Stimulated activated CD8-positive, alpha-beta memory T cell treated with anti-CD3 and anti-CD28 coated beads, Interleukin-4, amount 100 ng/mL, for 4 hours (primary cell): ENCODE measurements at places on chromosomes 3 and 15.
A peak's percentile ranks its signal among the peaks of the same experiment; 100 is the strongest.

GRCh38 chr15:33636958-33637357, 326.2 kb downstream of the RYR3 start:
- no peak for DNase-seq

DNA sequence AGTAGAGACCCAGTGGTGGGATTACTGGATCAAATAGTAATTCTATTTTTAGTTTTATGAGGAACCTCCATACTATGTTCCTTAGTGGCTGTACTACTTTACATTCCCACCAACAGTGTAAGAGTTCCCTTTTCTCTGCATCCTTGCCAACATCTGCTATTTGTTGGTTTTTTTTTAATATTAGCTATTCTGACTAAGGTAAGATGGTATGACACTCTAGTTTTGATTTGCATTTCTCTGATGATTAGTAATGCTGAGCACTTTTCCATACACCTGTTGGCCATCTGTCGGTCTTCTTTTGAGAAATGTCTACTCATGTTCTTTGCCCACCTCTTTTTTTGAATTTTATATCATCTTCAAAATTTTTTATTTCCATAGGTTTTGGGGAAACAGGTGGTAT, 34.2 kb upstream of the RAP2B start:
- no peak for DNase-seq

DNA sequence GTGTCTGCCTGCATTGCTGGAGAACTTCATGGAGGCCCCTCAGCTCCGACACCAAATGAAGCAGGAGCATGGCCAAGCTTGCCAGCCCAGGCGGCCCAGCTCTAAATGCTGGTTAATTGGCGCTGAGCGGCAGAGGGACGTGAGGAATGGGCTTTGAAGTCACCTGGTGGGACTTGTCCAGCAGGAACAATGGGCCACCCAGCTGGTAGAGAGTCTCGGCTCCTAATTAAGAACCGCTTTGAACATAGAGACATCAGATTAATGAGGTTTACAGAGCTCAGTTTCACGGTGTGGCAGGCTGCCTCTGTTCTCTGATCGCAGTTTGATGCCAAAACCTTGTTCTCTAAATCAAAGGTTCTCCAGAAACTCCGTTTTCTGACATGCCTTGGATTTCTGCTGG, 77.5 kb upstream of the LINGO1 start:
- DNase-seq, result no peak

GRCh38 chr3:102125197-102125993, 276.1 kb downstream of the NFKBIZ start:
- no peak for DNase-seq

DNA sequence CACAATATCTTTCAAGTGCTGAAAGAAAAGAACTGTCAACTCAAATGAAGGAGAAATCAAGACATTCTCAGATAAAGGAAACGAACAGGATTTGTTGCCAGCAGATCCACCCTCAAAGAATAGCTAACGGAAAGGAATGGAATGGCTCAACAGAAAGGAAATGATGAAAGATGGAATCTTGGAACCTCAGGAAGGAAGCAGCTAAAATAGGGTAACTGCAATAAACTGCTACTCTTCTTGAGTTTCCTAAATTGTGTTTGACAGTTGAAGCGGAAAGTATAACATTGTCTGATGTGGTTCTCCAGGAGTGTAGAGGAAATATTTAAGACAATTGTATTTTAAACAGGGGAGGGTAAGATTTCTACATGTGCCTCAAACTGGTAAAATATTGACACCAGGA, 22.0 kb downstream of the PRR23E start:
- DNase-seq, result no peak

- no peak for DNase-seq
Observed at GRCh38 chr15:76234337-76234889, 76.9 kb downstream of the ETFA start.

GRCh38 chr15:37014137-37014536, 86.2 kb downstream of the MEIS2 start:
- DNase-seq, result no peak

DNA sequence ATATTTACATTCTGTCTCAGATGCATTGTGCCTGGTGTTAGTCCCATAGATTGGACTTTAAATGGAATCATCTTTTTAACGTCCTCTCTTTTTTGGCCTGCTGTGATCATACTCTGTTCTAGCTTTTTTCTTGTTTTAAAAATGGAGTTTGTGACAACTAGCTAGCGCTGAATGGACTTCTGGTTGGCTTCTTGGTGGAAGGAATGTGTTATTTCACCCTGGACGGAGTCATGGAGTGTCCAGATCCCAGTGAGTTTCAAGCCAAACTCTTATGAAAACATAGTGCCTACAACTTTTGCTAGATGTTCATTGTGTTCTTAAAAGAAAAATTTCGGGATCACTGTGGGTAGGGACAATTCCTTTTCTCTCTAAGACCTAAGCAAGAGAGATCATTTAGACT, 192.6 kb downstream of the TCF12 start:
- DNase-seq, result no peak

- no peak for DNase-seq
Observed at GRCh38 chr3:138694287-138695007, 85.9 kb downstream of the FAIM start.

GRCh38 chr15:33211176-33211808, 16.8 kb upstream of the FMN1 start:
- no peak for DNase-seq

DNA sequence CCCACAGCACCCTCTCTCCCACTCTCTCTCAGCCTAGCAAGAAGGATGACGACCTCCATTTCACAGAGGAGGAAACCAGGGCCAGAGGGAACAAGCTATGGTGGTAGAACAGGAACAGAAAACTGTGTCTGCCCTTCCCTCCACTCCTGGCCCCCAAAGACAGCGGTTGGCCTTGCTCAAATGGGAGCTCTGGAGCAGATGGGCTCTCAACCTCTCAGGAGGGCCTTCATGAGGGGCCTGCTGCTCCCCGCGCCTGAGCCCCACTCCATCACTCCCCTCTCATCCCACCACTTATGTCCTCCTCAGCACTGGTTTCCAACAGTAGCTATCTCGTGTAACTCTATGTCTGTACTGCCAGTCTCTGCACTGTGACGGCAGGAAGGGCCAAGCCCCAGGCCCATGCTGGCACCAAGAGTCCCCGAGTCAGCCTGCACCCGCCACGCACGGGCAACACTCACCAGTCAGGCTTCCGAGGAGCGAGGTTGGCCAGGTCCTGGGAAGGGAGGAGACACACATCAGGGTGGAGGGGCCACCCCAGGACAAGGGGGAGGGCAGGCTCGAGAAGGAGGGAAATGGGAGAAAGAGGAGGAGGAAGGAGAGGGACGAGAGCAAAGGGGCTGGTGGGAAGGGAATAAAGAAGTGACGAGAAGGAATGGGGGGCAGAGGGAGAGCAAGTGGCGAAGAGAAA, 45.5 kb downstream of the PTH1R start:
- DNase-seq, result no peak

- DNase-seq, result no peak
Observed at GRCh38 chr3:31918179-31919150, 62.6 kb downstream of the OSBPL10 start.

DNA sequence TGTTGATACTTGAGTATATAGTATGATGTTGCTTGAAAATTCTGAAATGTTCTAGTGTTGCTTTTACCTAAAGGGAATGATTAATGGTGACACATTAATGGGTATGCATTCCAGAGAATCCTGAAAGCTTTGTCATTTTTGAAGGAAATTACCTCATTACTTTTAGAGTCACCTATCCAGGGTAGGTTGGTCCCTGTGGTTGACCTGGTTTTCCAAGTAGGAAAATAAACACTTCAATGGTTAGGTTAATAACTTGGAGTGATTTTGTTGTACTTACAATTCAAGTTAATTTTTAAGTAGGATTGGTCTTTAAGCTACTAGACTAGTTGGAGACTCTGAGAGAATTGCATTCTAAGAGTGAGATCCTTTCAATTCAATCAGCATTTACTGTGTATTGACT, 31.0 kb downstream of the MITF start:
- no peak for DNase-seq

GRCh38 chr3:122322095-122323075, 2.7 kb upstream of the CSTA start:
- no peak for DNase-seq

DNA sequence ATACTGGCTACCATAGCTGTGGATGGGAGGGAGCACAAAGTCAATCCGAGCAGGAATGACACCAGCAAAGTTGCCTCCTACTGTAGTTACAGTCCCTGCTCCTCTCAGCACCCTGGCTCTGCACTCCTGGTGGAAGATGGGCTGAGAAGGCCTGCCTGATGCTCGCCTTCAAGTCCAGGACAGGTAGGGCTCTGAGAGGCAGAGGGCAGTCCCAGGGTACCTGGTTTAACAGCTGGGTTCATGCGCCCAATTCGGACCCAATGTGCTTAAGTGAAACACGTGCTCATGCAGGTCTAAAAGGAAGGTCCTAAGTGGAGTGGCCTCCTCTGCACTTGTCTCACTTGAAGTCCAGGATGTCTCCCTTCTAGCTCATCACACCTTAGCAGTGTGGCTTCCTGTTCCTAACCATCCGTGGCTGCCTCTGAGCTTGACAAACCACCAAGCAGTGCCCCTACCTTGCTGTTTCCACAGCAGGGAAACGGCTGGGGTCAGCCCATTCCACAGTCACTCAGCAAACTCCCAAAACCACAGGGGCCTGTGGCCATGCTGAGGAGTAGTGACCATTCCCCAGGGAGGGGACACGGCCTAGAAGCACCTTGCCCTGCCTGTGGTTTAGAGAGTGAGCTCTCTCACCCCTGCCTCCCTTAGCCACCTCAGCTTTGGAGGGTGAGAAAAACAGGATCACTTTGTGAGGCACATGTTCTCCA, 3.9 kb upstream of the MUSTN1 start:
- DNase-seq, result no peak

DNA sequence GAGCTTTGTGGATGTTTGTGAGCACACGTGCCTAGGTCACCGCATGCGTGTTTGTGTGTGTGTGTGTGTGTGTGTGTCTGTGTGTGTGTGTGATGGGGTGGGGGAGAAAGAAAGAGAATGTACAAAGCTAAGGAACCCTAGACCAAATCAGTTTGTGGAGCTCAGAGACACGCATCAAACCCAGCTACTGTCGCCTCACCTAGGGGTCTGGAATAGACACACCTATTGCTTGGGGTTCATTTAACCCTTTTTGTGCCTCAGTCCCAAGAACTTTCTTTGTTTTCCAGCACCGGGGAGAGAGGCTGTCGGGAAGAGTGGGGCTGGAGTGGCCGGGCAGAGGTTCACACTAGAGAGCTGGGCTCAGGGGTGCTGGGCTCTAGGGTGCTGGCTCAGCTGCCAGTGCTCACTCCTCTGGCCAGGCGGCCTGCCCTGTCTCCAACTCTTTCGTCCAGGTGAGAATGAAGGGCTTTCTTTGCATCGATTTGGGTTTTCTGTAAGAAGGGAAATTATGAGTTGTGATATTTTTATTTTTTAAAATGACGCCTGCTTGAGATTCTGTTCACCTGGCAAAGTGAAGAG, 221.6 kb downstream of the MEIS2 start:
- no peak for DNase-seq

DNA sequence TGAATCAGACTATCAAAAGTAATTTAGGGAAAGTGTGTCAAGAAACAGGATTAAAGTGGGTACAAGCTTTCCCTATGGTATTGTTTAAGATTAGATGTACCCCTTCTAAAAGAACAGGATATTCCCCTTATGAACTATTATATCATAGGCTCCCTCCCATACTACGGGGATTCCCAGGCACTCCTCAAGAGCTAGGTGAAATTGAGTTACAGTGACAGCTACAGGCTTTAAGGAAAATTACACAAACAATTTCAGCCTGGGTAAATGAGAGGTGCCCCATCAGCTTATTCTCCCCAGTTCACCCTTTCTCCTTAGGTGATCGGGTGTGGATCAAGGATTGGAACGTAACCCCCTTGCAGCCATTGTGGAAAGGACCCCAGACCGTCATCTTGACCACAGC, 240.8 kb upstream of the CNTN6 start:
- DNase-seq, result no peak

DNA sequence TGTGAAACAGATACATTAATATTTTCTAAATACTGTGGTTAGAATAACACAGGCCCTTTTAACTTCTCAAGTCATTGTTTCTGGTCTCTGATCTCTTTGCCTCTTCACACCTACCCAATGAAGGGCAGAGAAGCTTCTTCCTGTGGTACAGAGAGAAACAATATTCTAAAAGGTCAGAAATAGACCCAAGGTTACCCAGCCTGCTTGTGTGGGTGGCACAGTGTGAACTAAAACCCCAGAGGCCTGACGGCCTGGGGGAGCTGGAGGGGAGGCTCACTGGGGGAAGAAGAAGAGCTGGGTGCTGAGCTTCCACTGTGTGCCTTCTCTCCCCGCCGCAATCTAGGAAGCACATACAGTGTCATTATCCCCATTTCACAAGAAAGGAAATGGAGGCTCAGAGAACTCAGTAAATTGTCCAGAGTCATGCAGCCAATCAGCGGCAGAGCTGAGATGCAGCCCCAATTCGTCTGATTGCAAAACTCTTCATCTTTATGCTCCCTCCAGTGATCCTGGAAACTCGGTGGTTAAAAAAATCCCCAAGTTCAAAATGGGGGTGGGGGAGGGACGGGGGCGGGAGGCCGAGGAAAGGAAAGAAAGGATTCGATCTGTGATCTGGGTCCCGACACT, 64.1 kb upstream of the HEG1 start:
- DNase-seq, result no peak

- DNase-seq, result peak; percentile 51
Observed at GRCh38 chr3:16842272-16843270, 42.2 kb upstream of the PLCL2 start.

- DNase-seq, result no peak
Observed at GRCh38 chr15:70752193-70752635, 11.1 kb downstream of the UACA start.

DNA sequence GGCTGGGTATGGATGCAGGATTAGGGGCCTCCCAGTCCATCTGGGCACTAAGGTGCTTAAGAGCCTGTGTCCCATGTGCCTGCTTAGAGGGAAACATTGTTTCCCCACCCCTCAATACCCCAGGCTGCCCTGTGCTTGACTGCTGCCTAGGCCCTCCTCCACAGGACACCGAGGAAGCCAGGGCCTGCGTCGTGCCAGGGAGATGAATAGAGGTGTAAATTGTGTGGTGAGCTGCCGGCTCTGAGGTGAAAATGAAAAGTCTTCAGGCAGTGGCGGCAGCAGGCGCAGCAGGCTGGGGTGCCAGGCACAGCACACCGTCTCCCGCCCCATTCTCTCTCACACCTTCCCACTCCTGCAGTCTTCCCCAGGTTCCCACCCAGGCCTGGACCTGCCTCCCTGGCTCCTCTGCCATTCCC, 13.9 kb upstream of the GRM2 start:
- DNase-seq, result no peak

DNA sequence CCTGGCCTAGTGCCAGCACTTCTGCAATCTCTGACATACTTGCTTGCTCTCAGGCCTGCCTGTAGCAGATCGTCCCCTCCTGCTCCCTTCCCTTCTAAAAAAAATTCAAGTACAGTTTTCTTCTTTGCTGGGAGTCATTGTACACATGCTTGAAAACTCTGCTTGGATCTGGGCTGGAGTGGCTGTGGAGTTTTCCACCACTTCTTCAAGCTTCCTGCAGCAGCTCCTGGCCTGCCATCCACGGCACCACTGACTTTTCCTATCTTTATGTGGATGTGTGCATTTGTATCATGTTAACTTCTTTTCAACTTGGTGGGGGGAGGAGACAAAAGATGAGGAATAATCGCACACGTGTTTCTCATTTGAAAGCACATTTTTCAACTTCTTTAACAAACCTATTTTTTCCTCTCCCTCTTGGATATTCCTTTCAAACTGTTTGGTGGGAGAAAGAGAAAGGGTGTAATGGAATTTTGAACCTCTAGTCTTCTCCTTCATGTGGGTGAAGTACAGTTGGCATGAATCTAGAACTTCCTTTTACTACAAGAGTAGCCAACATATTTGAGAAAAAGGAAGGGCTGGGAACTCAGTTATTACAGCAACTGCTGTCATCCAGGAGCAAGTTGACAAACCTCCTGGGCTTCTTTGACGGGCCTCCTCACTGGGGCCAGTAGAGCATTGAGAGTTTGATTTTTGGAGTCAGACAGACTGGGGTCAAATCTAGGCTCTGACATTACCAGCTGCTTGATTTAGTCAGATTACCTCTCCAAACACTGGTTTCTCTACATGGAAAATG, 61.2 kb upstream of the LRTM1 start:
- no peak for DNase-seq
